CD4-positive, alpha-beta T cell treated with Interferon gamma for 1 hour (primary cell): ENCODE measurements at places on chromosomes 3 and 15.

DNA sequence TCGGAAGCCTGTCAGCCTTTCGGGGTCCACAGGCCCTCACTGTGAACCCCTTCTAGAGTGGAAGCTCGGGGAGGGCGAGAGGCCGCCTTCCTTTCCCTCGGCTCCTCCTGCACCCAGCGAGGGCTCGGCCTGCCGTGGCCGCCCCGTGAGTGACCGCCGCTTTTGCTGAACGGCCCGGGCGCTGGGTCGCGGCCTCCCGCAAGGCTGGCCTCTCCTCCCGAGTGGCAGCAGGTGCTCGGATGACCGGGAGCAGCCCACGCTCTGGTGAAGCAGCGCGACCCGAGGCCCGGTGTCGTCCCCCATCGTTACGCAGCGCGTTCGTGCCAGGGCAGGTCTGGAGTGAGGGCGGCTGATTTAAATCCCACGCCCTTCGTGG lies 53.8 kb downstream of the LRRK1 start:
- no peak for DNase-seq

DNA sequence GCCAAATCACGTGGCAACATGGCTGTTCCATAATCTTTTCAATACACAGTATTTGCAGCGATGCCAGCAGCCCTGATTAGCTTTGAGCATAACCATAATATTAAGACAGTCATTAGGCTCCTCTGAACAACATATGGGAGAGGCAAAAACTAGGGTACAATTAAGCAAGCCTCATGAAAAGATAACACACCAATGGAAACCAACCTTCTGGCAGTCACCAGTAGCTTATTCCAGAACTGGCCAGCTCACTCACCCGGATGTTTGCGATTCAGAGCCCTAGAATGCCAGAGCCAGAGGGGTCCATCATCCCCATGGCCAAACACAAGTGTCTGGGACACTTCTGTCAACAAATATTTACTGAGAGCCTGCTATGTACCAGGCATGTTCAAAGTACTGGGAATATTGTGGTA lies 48.8 kb upstream of the PLXND1 start:
- DNase-seq: no peak

GRCh38 chr3:102715030-102715697 lies 280.3 kb downstream of the ZPLD1 start:
- DNase-seq: no peak

GRCh38 chr3:127045435-127046045 lies 62.6 kb downstream of the PLXNA1 start:
- no peak for DNase-seq

GRCh38 chr3:94130690-94131089 lies 67.8 kb downstream of the NSUN3 start:
- DNase-seq: no peak

DNA sequence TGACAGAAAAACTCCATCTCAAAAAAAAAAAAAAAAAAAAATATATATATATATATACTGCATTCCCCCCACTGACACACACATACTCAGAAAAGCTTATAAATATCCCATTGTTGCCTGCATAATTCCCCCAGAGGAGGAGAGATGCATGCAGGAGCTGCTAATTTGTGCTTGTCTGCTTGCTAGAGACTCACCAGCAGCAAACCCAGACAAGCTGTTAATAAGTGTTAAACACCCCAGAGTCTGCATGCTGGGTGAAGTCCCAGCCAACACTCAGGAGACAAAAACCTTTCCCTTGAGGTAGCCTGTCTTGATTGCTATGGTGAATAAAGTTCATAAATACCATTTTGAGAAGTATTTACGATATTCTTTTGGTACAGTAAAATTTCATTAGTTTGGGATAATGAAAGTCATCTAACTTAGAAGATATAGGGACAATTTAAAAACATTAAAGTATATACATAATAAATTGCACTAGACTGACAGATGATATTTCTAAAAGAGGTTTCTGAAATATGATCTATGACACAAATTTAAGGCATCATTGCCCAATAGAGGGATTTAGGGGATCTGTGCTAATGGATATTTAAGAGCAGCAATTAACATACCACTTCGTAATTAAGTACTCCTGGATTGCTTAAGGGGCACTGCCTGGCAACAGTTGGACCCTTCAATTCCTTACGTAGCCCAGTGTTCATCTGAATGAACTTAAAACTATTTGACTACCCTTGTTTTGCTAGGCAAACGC lies 400.0 kb upstream of the C2CD4B start:
- DNase-seq: no peak

DNA sequence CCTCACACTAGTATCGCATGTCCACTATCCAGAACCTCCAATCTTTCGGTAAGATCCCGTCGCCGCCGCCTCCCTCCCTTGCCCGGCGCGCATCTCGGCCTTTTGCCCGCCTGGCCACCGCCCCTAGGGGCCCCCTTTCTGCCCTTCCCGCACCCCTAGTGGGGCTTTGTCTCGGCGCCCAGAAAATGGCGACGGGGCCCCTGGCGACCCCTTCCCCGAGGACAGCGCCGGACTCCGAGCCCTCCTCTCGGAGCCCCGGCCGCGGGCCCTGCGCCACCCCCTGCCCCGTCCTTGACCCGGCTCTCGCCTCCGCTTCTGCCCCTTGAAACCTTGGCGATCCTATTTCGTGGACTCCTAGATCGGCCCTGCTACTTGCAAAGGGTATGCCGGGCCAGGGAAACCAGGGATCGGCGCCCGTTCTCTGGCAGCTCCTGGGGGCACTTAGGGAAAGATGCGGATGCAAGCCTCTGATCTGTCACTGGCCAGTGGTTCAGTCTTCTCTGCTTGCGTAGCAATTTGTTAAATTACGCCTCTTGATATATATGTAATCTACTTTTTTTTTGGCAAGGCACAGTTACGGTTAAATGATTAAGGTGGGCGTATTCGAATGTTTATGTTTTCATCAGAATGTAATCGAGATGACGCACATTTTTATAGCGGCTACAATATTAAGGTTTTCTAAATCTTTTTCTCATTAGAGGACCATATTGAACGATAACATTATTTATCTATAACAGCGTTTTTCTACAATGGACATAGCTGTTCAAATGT lies 603 bp downstream of the EIF1B start:
- no peak for DNase-seq

GRCh38 chr15:69660114-69660513 lies 207.5 kb downstream of the RPLP1 start:
- DNase-seq: no peak

DNA sequence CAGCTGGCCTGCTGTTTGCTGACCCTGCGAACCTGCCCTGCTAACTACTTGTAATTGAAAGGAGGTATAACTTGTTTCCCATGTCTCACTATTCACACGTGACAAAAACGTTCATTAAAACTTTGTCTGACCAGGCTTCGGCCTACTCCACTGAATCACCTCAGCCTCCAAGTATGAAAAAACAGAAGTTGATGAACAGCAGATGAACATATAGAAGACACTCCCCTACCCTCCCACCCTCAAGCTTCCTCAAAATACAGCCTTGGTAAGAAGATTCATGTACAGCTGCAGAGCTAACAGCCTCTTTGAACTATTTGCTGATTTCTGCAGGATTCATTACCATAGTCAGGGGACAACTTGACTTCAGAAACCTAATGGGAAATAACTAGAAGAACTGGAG lies 10.7 kb downstream of the RBM15B start:
- DNase-seq: no peak

- no peak for DNase-seq
Observed at GRCh38 chr15:97979140-97979520, 18.6 kb downstream of the ARRDC4 start.

GRCh38 chr3:112017091-112017490 lies 17.4 kb upstream of the TMPRSS7 start:
- DNase-seq: no peak

GRCh38 chr3:73474619-73475018 lies 150.1 kb downstream of the PDZRN3 start:
- DNase-seq: no peak

DNA sequence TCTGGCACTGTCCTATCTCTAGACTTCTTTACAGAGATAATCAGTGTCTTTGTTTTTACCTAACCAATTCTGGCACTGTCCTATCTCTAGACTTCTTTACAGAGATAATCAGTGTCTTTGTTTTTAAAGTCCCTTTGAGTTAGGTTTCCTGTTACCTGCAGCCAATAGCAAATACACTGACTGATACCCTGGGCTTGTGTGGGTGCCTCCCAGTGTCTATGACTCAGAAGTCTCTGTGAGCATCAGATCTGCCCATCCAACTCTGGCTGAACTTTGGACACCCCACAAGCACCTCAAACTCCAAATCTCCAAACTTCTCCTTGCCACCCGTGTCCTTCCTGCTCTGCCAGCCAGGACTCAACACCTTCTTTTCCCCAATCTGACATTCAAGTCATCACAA lies 30.4 kb downstream of the SLC41A3 start:
- DNase-seq: no peak

- DNase-seq: no peak
Observed at GRCh38 chr15:42286445-42287029, 13.3 kb upstream of the TMEM87A start.

GRCh38 chr3:45143673-45144671 lies 2.2 kb downstream of the CDCP1 start:
- DNase-seq: no peak
